ENCODE measurements at places on chromosomes 2 and 18.

DNA sequence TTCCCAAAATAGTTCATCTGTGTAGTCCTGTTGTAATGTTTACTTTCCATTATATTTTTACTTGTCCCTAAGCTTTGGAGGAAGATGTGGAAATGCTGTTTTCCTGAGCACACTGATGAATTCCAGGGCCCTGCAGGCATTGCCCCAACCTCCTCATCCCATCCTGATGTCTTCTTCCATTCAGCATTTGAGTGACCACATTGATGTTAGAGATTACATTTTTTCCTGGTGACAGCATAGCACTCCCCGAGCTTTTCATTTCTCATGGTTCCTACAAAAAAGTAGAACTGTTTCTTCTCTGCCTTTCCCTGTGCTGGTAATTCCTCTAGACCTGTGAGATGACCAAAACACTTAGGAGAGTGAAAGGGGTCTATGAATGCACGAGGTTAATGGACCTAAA is 4.8 kb downstream of the IL36A start:
- DNase-seq, result no peak

GRCh38 chr18:47264308-47264700 is 12.8 kb upstream of the SKOR2 start:
- no peak for DNase-seq

DNA sequence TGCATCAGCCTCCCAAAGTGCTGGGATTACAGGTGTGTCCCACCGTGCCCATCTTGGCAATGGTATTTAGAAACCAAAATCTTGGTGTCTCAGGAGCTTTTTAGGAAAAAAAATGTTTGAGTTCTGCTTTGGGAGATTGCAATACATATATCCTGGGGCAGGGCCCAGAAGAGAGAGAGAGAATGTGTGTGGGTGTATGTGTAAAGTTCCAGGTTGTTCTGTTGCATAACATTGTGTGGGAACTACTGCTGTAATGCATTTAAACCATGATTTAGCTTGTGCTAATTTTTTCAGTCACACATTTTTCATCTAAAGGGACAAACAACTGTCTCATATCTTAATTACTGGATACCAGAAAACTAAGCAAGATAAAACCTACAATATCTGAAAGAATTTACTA is 70.8 kb upstream of the NABP1 start:
- no peak for DNase-seq

DNA sequence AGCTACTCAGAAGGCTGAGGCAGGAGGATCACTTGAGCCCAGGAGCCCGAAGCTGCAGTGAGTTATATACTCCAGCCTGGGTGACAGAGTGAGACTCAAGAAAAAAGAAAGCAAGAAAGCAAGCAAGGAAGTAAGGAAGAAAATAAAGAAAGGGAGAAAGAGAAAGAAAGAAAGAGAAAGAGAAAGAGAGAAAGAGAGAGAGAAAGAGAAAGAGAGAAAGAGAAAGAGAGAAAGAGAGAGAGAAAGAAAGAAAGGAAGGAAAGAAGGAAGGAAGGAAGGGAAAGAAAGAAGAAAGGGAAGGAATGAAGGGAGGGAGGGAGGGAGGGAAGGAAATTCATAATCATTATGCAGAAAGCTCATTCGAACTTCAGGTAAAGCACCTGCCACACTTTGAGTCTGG is 33.9 kb downstream of the KIF3C start:
- no peak for DNase-seq

DNA sequence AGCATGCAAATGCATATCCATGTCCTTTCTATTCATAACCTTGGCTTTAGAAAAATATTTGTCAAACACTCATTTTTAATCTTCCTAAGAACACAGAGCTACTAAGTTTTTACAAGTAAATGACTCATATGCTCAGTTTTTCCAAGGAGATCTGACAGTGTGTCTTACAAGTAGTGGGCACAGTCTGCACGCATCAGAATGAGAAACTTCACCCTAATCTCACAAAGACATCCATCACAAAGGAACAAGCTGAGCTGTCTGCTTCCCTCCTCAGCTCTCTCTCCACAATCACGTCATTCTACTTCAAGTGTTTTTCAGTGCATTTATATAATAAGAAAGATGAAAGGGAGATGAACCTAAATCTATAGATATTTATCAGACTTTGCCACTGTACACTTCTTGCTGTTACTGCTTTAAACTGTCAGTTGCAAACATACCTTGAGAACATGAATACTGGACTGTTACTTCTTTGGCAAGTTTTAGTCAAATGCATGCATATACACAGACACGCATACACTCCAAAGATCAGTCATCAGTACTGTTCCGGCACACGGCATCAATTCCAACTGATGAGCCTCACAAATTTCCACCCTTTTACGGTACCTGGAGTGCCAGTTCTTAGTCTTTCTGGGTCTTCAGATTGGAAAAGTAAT is 75.7 kb downstream of the RBMS1 start:
- DNase-seq, result no peak

GRCh38 chr2:893311-893710 is 57.3 kb upstream of the SNTG2 start:
- DNase-seq, result no peak

GRCh38 chr2:164600763-164601162 is 20.5 kb downstream of the GRB14 start:
- no peak for DNase-seq

- DNase-seq, result no peak
These were observed 47.1 kb downstream of the PLCL1 start for GRCh38 chr2:197851451-197851850.

DNA sequence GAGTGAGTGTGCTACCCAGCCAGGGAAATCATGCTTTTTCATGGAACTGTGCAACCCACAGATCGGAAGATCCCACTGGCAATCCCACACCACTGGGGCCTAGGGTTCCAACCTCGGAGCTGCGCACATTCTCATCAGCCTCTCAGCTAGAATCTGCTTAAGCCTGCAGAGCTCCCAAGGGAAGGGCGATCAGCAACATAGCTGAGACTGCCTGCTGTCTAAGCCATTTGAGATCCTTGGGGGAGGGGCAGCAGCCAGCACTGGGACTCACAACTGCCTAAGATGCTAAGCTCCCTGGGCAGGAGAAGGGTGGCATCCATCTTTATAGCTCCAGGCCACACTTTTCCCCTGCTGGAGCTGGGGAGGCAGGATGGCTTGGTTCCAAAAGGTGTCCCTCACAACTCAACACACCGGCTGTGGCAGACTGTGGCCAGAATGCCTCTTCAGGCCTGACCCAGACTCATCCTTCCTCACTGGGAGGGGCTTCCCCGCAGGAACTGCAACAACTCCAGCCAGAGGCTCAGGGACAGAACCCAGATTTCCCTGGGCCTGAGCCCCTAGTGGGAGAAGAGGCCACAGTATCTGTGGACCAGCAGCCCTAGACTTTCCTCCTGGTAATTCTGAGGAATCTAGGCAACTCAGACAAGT is 1133.3 kb upstream of the PIK3C3 start:
- DNase-seq, result no peak

GRCh38 chr2:179596018-179596417 is 265.4 kb downstream of the ZNF385B start:
- DNase-seq, result no peak

Data from stimulated activated CD8-positive, alpha-beta memory T cell treated with anti-CD3 and anti-CD28 coated beads, Interleukin-15, amount 100 ng/mL, for 24 hours (primary cell).